ENCODE measurements at places on chromosomes 5 and 9. TPM values are rescaled to one million over a fixed set of nuclear protein-coding genes. Genes with fewer than 3 reads are reported as not detected.

The ZFP2 gene
- 0.33 TPM for polyA plus RNA-seq

DNA sequence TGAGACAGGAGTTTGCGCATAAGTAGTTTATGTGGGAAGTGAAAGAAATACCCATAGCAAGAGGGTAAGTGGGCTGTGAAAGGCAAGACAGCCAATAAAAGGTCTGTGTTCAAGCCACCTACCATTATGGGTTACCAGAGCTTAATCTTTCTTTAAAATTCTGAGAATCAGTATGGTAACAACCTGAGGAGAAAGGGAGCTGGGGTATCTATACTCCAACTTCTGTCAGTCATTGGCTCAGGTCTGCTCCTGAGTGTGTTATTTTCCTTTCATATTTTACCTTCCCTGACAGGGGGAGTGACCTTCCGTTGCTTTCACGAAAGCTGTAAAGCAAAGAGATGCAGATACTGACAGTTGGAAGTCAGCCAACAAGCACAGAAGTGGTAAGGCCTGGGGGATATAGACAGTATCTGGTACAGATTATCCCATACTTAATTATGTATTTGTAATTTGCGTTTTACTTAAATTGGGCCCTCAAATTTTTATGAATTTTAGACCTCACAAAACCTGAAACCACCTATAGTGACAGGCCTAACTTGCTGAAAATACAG, 233.4 kb downstream of the RAB3C start:
- DNase-seq = no peak

DNA sequence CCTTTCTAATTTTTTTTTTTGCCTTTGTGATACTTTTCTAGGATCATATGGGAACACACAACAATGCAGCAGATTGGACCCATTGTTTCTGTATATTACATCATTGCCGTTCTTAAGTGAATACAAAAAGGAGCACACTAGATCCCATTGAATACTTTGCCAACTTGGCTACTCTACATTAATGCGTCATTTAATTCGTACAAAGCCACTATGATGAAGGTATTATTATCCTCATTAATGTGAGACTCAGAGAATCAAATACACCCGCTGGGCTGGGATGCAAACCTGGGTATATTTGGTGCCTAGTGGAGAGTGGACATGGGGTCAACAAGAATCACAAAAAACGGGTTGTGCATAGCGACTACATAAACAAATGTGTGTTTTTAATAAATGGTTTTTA, 31.9 kb downstream of the OR2K2 start:
- no peak for DNase-seq

DNA sequence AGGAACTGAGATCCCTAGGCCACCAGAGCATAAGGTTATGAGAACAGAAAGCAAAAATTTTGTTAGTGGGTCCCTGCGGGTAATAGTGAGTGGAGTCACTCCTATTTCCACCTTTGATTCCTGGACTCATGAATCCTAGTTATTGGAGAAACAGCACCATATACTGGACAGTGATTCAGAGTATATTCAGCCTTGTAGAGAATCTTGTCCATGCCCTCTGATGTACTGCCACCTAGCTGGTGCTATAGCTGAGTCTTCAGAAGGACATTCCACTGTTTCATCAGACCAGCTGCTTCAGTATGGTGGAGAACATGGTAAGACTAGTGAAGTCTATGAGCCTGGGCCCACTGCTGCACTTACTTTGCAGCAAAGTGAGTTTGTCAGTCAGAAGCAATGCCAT, 25.0 kb upstream of the ITGA2 start:
- no peak for DNase-seq

- DNase-seq = no peak
These were observed 71.7 kb downstream of the SUSD1 start for GRCh38 chr9:112103405-112103804.

GRCh38 chr9:38020151-38021076, 48.6 kb downstream of the SHB start:
- DNase-seq = no peak

GRCh38 chr9:110116543-110116885, 91.4 kb downstream of the C9orf152 start:
- peak; percentile 84 for DNase-seq

All from AG04450 (cell line).